ENCODE measurements at places on chromosomes 5 and 9.
A peak's percentile ranks its signal among the peaks of the same experiment; 100 is the strongest.

- DNase-seq, result no peak
These were observed 95.6 kb upstream of the DMRT1 start for GRCh38 chr9:745761-746380.

GRCh38 chr5:73229271-73229670 is 56.3 kb downstream of the TMEM174 start:
- no peak for DNase-seq

GRCh38 chr5:179495906-179496455 is 54.4 kb upstream of the RUFY1 start:
- no peak for DNase-seq

- peak; percentile 84 for DNase-seq
These were observed 33.7 kb downstream of the USP20 start for GRCh38 chr9:129868872-129869486.

- DNase-seq, result no peak
These were observed 166.4 kb upstream of the SMIM23 start for GRCh38 chr5:171619196-171619595.

GRCh38 chr5:159377653-159378052 is 47.4 kb upstream of the IL12B start:
- no peak for DNase-seq

GRCh38 chr5:136133222-136133921 is 727 bp downstream of the SMAD5 start:
- peak; percentile 12 for DNase-seq

- DNase-seq, result no peak
These were observed 1977.7 kb upstream of the CDH9 start for GRCh38 chr5:29016067-29016466.

DNA sequence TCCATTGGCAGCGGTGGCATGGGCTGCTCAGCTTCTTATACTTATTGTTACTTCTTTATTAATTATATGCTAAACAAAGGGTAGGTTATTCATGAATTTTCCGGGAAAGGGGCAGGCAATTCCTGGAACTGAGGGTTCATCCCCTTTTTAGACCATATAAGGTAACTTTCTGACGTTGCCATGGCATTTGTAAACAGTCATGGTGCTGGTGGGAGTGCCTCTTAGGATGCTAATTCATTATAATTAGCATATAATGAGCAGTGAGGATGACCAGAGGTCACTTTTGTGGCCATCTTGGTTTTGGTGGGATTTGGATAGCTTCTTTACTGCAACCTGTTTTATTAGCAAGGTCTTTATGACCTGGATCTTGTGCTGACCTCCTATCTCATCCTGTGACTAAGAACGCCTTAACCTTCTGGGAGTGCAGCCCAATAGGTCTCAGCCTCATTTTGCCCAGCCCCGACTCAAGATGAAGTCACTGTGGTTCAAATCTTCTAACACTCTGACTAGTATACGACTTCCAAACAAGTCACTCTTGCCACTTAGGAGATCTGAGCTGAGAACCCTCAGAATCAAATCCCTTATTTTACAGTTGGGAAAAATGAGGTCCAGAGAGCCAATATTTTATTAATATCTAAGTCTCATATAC is 237.5 kb downstream of the TRIM32 start:
- no peak for DNase-seq

- DNase-seq, result no peak
These were observed 43.4 kb downstream of the ERBIN start for GRCh38 chr5:65969539-65970393.

GRCh38 chr5:43042176-43042625 is 2.1 kb upstream of the ANXA2R start:
- DNase-seq, result peak; percentile 78

GRCh38 chr5:62717301-62717933 is 138.8 kb downstream of the LRRC70 start:
- DNase-seq, result no peak

GRCh38 chr9:28024676-28025075 is 451.4 kb upstream of the C9orf72 start:
- no peak for DNase-seq

GRCh38 chr9:99137225-99137624 is 32.3 kb downstream of the TGFBR1 start:
- DNase-seq, result no peak

- DNase-seq, result no peak
These were observed 39.8 kb upstream of the FBXL17 start for GRCh38 chr5:108421713-108422112.

GRCh38 chr9:69140123-69140735 is 33.8 kb upstream of the TJP2 start:
- no peak for DNase-seq

DNA sequence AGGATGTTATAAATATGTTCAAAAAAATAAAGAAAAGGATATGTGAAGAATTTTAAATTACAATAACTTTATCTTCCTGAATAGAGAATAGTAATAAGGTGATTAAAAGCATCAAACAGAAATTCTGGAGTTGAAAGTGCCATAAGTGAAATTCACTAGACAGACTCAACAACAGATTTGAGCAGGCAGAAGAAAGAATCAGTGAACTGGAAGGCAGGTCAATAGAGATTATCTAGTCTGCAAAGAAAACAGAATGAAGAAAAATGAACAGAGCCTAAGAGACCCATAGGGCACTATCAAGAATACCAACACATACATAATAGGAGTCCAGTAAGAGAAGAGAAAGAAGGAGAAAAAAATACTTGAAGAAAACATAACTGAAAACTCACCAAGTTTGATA is 162.1 kb downstream of the ROR2 start:
- no peak for DNase-seq

DNA sequence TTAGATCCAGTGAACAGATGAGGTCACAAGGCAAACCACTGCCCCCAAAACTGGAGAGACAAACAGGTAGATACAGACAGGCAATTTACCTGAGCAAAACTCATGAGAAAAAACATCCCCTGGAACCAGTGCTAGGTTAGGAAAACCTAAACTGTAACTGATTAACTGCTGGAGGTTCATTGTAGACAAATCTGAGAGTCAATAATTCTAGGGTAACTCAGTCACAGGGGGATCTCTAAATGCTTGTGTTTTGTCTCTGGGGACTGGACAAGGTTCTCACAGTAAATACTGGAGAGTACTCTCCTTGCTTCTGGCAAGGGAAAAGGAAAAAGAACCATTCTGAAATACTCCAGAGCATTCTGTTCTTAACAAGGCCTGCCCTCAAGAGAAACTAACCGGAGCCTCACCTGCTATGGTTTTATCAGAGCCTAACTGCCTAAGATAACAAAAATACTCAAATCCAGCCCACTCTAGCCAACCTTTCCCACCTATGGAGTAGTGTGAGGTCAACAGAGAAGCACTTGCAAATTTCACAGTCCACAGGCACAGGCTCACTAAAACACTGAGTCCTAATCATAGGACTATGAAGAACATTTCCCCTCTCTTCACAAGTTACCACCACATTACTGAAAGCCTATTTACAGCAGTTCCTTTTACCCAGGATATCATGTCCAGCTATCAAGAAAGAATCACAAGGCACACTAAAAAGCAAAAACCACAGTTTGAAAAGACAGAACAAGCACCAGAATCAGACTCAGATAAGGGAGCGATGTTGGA is 139.9 kb upstream of the ACOT12 start:
- no peak for DNase-seq

- no peak for DNase-seq
These were observed 28.0 kb downstream of the SLC36A1 start for GRCh38 chr5:151475388-151475787.

GRCh38 chr5:90293931-90294330 is 115.6 kb downstream of the CETN3 start:
- DNase-seq, result no peak

GRCh38 chr9:70130266-70130665 is 86.6 kb downstream of the MAMDC2 start:
- DNase-seq, result no peak

DNA sequence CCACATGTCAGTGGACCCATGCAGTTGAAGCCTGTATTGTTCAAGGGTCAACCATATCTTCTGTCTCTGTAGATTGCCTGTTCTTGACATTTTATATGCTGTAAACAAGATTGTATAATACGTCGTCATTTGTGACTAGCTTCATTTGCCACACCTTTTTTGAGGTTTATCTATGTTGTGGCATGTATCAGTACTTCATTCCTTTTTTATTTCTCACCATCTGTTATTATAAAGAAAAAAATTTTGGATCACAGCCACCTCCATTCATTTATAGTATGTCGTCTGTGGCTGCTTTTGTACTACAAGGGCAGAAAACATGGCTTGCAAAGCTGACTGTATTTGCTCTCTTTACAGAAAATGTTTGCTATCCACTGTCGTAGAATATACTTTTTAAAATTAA is 72.4 kb downstream of the TEK start:
- DNase-seq, result no peak

GRCh38 chr5:98905857-98906688 is 22.7 kb downstream of the CHD1 start:
- DNase-seq, result no peak

GRCh38 chr5:176359658-176360057 is 1.9 kb downstream of the KIAA1191 start:
- no peak for DNase-seq

- DNase-seq, result no peak
These were observed 172.2 kb downstream of the CDC42SE2 start for GRCh38 chr5:131436081-131436480.

DNA sequence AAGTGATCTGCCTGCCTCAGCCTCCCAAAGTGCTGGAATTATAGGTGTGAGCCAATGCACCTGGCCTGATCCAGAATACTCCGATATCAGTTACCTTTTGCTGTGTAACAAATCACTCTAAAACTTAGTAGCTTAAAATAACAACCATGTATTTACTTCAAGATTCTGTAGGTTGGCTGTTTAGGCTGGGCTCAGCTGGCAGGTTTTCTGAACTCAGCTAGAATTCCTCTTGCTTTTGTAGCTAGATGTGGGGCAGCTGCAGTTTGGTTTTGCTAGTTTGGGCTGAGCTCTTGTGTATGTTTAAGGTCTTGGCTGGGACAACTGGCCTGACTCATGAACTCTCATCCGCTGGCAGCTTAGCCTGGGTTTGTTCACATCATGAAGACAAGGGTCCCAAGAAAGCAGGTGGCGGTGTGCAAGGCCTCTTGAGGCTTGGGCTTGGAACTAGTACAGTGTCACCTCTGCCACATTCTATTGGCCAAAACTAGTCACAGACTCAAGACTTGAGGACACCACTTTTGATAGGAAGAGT is 138.3 kb upstream of the SHB start:
- no peak for DNase-seq

DNA sequence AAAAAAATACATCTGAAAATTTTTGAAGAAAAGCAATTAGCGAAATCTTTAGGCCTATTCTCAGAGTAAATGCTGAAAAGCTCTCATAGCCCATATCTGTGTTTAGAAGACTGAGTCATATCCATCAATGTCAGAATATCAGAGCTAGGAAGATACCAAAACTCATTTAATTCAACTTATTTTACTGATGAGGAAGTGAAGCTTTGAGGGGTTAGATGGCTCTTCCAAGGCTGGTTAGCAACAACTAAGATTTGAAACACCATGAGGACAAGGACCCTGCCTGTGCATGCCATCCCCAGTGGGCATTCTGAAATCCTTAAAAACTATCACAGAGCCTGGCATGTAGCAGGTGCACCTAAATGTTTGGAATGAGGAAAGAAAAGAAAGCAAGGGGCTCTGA is 2.5 kb downstream of the FREM1 start:
- DNase-seq, result no peak

DNA sequence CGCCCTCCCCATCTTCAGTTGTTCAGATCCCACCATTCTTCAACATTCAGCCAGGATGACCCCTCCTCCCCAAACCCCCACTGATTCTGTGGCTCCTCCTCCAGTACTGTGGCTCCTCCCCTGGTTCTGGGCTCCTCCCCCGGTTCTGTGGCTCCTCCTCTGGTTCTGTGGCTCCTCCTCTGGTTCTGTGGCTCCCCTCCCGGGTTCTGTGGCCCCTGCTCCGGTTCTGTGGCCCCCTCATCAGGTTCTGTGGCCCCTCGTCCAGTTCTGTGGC is 32.8 kb downstream of the C5orf15 start:
- DNase-seq, result no peak

DNA sequence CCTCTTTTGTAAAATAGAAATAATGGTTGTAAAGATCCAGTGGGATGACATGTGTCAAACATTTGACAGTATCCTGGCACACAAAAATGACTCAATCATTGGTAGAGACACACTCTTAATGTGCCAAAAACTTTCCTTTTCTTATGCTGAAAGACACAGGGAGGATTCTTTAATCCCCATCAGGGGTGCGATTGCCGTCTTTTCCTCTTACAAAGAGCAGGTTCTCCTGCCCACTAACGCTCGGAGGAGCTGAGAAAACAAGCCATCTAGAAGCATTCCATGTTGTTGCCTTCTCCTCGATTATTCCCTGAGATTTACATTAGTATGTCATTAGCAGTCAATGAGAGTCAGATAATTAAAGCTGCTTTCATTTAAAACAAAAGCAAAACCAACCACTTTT is 342.6 kb upstream of the CCNH start:
- no peak for DNase-seq

GRCh38 chr9:19875291-19875920 is 86.6 kb upstream of the SLC24A2 start:
- DNase-seq, result no peak

GRCh38 chr9:79759460-79759859 is 187.7 kb downstream of the TLE4 start:
- DNase-seq, result no peak

GRCh38 chr9:87392086-87392485 is 105.6 kb upstream of the DAPK1 start:
- DNase-seq, result no peak

- DNase-seq, result no peak
These were observed 37.3 kb downstream of the MED27 start for GRCh38 chr9:132042324-132042723.

DNA sequence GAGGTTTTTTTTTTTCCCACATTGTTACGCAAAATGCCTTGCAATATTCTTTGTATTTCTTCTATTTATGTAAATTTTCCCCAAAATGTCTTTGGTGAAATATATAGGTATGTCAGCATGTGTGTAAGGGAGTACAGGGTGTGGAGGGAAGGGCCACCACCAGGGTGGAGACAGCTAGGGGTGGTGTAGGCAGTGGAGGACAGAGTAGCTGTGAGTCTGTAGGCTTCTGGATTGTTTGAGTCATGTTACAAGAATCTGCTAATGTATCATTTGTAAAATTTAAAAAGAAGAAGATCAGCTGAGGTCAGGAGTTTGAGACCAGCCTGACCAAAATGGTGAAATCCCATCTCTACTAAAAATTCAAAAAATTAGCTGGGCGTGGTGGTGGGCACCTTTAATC is 175.5 kb downstream of the NXNL2 start:
- no peak for DNase-seq

DNA sequence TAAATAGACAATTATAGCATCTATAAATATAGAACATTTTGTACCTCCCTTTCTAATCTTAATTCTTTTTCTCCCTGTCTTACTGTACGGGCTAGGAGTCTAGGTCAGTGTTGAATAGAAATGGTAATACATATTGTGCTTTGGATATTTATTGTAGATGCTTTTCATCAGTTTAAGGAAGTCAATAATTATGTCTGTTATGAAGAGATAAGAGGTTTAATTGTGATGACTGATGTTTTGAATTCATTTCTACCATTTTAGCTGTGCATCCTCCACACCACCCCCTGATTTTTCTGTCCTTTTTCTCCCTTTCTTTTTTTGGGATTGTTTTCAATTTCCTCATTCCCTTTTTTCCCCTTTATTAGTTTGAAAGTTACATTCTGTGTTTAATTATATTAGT is 95.8 kb downstream of the DOCK2 start:
- no peak for DNase-seq
